ENCODE measurements at places on chromosomes 2 and 18. TPM values are rescaled to one million over a fixed set of nuclear protein-coding genes. Genes with fewer than 3 reads are reported as not detected.
A peak's percentile ranks its signal among the peaks of the same experiment; 100 is the strongest.

Gene TXNDC2
- not detected for total RNA-seq

Gene CYP26B1
- 0.52 TPM for total RNA-seq

GRCh38 chr2:147980940-147981528, 39.5 kb downstream of the ORC4 start:
- DNase-seq: no peak

DNA sequence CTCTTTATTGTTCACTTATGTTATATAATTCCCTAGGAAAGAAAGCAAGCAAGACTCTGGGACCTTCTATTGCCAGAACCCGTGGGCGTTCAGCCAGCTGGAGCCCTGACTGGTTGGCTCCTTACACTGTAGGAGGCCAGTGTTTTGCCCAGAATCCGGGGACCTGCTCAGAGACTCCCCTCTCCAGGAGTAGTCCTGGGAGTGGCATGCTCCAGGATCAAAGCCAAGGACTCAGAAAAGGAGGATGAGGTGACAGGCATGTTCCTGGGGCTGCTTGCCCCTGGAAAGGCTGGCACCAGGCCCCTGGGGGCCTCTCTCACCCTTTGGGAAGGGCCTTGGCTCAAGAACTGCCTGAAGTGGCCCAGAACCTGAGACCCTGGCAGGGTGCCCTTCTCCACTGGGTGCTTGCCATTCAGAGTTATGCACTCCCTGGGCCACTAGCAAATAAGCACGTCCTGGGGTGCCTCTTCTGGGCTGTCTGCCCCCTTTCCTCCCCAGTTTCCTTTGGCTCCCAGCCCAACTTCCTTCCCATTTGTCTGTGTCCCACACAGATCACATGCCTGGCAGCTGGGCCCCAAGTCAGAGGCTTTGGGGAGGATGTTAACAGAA, 19.6 kb upstream of the KIF3C start:
- peak; percentile 74 for DNase-seq

DNA sequence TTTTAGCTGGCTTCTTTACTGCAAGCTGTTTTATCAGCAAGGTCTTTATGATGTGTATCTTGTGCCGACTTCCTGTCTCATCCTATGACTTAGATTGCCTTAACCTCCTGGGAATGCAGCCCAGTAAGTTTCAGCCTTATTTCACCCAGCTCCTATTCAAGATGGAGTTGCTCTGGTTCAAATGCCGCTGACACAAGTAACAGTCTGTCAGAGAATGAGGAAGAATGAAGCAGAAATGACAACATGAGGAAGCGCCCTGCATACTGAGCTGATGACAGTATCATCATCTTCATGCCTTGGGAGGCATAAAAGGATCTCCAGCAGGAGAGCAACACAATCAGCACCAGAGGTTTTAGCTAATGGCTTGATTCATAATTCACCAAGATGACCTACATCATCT, 309.4 kb downstream of the NBAS start:
- no peak for DNase-seq

- DNase-seq: no peak
These were observed 135.6 kb upstream of the SP5 start for GRCh38 chr2:170579511-170579910.

- no peak for DNase-seq
These were observed 1386.4 kb downstream of the LRP1B start for GRCh38 chr2:140744379-140744778.

DNA sequence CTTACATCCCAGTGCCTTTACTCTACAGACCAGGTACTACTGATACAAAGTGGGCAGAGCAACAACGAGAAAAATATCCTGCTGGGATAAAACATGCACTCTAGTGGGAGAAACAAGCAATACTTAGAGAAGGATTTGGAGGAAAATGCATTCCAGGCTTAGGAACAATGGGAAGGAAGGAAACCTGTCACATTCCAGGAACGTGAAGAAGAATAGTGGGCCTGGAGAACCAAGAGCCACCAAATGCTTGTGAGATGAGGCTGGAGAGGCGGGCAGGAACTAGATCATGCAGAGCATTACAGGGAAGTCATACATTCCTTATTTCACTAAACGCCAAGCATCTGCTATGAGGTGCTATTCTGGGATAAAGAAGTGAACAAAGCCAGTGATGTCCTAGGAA, 342.3 kb downstream of the DCC start:
- DNase-seq: no peak

DNA sequence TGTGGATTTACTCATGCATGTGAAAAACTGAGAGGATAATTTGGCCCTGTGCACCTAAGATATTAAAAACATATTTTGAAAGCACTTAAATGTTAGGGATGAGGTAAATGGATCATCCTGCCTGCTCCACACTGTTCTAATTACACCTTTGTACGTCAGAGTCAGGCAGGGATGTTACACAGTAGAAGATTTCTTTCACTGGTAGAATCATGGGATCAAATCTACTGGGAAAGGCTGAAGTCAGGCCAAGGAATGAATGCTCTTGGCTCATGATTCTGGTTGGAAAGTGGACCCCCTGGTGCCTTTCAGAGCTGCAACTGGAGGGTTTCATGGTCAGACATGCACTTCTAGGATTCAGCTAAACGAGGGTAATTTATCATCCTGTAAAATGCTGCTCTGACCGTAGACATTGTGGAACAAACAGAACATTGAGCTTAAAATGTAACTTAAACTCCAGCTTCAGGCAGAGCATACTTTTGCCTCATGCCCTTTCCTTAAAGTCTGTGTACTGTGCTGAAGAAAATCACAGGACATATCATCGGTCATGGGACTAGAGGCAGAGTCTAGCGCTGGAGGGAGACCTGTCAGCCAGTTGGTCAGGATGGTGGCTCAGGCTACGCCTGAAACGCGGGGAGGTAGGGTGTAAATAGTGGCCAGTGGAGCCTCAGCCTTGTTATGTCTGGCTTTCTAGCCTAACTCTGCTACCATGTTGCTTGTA, 4.9 kb downstream of the KCNE4 start:
- no peak for DNase-seq

DNA sequence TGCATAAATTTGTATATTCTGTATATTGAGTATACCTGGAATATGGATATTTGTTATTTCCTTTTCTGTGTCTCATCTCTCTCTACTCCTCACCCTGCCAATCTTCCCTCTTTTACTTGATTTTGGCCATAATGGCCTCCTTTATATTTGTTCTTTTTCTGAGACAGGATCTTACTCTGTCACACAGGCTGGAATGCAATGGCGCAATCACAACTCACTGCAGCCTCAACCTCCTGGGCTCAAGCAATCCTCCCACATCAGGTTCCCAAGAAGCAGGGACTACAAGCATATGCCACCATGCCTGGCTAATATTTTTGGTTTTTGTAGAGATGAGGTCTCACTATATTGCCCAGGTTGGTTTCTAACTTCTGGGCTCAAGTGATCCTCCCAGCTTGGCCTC, 30.5 kb downstream of the PREPL start:
- DNase-seq: no peak

GRCh38 chr2:183530333-183530901, 406.2 kb downstream of the NUP35 start:
- no peak for DNase-seq

DNA sequence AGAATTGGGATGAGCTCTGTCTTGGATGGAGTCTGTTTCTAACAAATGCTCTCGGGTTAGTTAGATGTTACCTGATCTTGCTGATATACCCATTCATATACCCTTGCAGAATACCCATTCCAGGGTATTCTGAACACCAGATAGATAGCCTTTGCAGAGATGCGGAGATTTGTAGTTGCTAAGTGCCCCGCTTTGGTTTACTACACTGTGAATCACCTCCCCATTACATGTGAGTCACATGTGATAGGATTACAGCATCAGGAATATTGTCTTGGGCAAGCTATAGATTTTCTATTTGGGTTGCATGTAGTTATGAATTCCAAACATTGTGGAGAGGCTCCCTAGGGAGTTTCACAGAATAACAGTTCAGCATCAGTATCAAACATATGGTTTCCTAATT, 3.8 kb downstream of the VSNL1 start:
- DNase-seq: no peak

DNA sequence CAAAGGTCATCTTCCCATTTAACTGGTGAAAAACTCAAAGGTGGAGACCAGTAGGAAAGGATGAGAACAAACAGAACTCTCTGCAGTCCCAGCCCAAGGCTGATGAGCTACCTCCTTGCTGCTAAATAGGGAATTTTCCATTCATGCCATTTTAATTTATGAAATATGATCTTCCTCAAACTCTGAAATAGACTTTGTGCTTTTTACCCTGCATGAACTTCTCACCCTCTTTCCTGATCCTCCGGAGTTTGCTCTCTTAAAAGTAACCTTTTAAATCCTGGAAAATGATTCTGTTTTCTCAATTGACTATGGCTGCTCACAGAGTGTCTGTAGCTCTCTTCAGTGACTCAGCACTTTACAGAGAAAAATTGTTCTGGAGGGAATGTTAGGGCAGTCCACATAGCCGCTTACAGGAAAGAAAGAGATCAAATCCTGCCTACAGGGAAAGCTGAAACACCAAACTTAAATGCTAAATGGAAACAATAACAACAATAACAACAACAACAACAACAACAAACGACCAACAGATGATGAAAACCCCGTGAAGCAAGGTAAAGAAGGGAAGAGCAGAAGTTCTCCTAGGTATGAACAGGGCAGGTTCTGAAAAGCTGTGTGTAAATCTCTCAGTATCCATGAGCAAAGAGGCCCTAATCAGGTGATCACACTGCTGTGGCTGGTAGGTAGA, 79.8 kb upstream of the SESTD1 start:
- no peak for DNase-seq

Measured in body of pancreas (tissue), 4 donors.